ENCODE measurements at places on chromosomes 1 and 21.

GRCh38 chr1:223331301-223331700, 32.7 kb downstream of the SUSD4 start:
- DNase-seq = no peak

DNA sequence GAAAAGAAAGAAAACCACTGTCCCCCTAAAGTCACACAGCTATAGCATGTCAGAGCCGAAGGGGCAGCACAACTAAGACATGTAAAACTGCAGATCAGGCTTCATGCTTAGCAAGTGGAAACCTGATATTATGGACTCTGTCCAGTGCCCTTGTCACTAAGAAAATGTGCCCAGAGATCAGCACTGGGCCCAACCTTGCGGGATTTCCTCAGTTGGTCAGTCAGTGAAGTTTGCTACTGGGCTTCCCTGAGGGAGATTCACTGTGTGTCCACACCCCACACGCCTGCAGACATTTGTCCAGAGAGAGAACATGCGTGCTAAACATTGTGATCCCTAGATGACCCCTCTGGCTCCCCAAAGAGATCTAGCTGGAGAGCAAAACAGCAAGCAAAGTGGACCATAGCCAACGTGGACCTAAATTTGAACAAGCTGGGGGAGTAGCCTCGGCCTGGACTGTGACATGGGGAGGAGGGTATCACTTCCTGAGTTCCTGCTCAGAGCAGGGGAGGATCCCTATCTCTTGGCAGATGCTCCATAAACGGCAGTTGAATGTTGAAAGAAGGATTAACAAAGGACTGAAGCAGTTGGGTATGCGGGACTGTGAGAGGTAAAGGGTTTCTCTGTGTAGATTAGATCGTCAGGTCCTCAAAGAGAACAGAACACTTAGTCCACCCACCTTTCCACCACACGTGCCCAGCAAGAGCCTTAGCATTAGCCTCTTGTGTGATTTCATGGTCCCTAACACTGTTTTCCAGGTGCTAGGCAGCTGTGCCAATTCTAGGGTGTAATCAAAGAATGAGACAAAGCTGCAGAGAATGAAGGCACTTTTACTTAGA, 53.6 kb downstream of the GLUL start:
- no peak for DNase-seq

DNA sequence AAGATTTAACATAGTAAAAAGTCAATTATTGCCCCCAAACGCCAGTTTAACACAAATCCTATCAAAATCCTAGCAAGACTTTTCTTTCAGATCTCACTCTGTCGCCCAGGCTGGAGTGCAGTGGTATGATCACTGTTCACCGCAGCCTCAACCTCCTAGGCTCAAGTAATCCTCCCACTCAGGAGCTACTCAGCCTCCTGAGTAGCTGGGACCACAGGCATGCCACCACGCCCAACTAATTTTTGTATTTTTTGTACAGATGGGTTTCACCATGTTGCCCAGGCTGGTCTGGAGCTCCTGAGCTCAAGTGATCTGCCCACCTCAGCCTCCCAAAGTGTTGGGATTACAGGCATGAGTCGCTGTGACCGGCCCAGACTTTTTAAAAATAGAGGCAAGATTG, 4.8 kb downstream of the SNIP1 start:
- DNase-seq = no peak

- DNase-seq = peak; percentile 90
These were observed 144.1 kb downstream of the TNR start for GRCh38 chr1:175599212-175599705.

DNA sequence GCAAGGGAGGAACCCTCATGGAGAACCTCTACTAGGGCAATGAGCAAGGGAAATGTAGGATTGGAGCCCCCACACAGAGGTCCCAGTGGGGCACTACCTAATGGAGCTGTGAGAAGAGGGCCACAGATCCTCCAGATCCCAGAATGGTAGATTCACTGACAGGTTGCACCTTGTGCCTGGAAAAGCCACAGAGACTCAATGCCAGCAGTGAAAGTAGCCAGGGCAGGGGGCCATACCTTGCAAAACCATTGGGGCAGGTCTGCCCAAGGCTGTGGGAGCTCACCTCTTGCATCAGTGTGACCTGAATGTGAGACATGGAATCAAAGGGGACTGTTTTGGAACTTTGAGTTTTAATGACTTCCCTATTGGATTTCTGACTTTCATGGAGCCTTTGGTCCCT, 17.9 kb downstream of the CFH start:
- no peak for DNase-seq

DNA sequence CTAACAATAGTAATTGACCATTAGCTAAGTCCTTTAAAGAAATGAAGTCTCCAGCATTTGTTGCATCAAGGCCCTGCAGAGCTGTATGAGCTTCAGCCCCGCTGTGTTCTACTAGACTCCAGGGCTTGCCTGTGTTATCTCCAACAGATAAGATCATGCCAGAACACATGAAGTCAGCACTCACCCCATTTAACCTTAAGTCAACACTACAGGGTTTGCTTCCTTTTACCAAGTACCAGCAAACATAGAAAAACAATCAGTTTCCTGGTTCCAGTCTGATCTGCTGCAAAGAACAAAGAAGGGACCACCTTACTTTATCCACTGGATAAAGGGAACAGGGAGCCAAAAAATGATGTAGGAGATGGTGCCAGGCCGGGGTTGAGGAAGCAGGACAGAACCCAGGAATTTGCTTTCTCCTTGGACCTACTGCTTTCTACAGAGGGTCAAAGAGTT, 41.3 kb upstream of the ENAH start:
- no peak for DNase-seq

GRCh38 chr1:39407896-39408640, 83.4 kb upstream of the BMP8A start:
- no peak for DNase-seq

- DNase-seq = no peak
These were observed 56.7 kb downstream of the SPSB1 start for GRCh38 chr1:9349331-9349851.

DNA sequence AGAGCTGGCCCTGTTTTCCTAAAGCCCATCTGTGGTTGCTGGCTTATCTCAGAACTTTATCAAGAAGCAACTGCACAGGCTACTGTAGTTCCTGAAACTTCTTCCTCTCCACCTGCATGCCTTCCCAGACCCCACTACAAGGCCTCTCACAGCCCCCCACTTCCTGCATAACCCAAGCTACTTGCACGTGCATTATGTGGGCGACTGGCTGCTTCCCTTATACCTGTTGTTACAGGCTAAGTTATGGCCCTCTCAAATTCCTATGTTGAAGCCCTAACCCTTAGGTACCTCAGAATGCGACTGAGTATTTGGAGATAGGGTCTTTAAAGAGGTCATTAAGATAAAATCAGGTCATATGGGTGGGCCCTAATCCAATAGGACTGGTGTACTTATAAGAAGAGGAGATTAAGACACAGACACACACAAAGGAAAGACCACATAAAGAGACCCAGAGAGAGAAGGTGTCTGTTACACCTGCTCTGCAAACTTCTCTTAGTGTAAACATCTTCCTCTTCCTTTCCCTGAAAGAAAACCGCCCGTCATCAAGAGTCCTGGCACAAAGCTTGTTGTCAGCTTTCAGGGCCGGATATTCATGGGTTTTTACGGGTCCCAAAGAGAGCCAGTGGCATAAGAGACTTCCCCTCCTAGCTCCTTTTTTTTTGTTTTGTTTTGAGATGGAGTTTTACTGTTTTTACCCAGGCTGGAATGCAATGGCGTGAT, 5.1 kb downstream of the ZNF496 start:
- no peak for DNase-seq

- DNase-seq = no peak
These were observed 2.5 kb upstream of the OLFML3 start for GRCh38 chr1:113976609-113977278.

DNA sequence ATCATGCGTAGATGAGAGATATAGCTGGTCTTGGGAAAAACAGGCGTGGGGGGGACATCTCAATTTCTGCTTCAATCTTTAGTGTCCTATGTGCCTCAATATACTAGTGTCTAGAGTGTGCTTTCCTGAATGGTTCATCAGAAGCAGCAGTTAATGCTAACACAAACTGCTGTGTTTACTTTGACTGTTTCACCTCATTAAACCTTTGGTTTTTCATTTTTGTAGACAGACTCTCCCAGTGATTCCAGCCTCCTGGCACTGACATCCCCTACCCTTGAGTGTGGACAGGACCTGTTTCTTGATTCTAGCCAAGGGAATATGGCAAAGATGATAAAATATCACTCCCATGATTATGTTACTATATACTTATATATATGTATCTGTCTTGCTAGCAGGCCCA, 37.6 kb downstream of the ZYG11A start:
- no peak for DNase-seq

DNA sequence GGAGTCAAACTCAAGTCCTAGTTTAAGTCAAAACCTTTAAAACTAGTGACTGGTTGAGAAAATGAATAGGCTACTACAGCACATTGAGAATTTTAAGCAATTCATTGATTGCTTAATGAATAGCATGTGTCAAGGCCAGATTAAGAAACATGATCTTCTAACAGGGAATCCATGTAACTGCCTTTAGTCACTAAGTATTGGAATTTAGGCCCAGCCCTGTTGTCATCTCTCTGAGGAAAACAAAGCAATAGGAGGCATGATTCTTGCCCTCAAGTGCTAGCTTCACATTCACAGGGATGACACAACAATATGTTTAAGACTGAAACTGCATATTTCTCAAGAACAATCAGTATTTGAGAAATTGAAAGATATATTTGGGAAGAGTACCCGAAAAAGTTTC, 70.0 kb upstream of the PTGS2 start:
- DNase-seq = no peak

- DNase-seq = no peak
These were observed 73.3 kb upstream of the TINAGL1 start for GRCh38 chr1:31502926-31503511.

GRCh38 chr21:46184625-46185555, 631 bp upstream of the SPATC1L start:
- DNase-seq = peak; percentile 91

DNA sequence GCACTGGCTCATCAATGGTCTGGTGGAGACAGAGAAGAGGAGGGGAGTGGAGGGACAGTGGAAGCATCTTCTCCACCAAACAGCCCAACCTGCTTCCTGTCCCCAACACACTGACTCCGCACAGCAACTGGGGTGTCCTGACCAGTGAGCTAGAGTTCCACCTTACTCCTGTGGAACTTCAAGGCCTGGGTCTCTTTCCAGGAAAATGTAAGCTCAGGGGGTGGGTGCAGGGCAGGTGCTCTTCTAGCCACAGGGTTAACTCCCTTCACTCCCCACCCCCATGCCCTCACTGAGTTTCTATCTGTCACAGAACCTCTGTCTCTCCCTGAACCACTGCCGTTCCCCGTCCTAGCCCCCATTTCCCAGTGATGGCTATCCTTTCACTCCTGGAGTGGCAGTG, 876 bp downstream of the MOB3C start:
- no peak for DNase-seq

DNA sequence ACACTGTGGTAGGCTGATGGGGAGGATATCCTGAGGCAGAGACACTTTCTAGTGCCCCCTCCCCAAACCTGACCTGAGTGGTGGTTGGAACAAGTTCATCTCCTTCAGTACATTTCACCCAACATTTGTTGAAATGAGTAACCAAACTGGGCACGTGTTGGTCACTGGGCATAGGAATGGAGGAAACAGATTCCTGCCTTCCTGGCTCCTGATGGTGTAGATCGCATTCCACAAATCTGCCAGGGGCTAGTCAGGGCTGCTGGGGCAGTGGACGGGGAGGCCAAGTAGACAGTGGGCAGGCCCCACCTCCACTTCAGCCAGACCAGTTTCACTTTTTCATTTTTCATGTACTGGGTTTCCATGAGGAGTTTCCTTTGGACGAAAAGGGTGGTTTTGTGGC, 16.5 kb upstream of the ALX3 start:
- no peak for DNase-seq

GRCh38 chr1:36994868-36995267, 39.4 kb downstream of the GRIK3 start:
- DNase-seq = no peak

GRCh38 chr1:35809114-35810095, 1.6 kb downstream of the AGO4 start:
- DNase-seq = no peak

- DNase-seq = no peak
These were observed 238.9 kb upstream of the PRMT6 start for GRCh38 chr1:106817575-106817974.

- no peak for DNase-seq
These were observed 10.8 kb upstream of the SMAP2 start for GRCh38 chr1:40362699-40363098.

DNA sequence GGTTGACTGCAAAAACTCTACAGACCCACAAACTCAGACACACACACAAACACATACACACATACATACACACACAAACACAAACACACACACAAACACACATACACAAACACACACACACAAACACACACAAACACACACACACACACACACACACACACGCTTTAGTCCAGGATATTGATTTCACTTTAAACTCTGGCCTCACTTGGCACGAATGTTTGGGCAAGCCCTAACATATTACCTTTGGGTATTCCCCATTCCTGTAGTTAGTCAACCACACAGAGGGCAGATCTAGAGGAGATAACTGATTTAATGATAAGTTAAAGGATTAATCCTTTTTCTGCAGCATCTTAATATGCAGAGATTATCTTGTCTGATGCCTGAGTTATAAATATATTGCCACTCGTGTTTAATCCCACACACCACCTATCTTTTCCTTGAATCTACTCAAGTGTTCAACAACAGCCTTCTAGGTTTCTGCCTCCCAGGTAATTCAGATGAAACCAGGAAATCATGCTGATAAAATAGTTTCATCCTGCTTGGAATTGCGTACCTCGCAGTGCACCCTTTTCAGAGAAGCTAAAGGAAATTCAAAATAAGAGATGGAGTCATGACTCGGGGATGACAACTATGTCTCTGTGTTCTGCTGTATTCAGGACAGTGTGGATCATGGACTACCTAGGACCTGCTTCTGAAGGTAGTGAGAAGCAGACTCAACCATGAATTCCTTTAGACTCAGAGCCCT, 14.5 kb upstream of the RUNX1 start:
- DNase-seq = no peak

GRCh38 chr1:179016706-179017382, 8.8 kb upstream of the FAM20B start:
- no peak for DNase-seq

DNA sequence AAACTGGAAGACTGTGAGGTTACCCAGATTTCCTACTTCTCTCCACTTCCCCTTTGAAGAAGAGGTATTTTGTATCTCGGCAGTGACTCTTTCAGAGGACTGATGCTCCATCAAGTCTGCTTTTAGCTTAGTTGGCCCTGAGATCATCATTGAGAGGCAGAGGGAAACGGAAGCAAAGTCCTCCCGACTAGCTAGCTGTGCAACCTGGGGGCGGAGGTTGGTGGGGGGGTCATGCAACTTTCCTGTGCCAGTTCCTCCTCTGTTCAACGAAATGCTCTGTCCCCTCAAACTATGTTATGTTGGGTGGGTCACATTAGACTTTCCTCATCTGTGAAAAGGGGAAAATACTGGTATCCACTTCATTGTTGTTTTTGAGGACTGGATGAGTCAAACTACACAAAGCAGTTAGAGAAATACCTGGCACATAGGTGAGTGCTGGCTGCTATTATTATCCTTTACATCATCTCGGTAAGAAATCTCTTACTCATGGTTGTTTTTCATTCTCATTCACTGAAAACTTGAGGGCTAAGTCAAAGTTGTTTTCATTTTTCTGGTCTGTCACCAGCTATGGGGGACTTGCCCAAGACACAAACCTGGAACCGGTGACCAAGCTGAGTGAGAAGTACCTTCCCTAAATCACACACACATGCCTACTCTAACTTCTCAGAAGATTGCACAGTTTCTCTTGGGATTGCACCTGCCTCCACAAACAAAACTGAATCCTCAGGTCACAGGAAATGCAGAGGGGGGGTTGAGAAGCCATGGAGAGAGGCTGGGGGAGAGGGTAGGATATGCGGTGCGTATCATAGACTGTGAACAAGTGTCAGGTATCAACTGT, 83.3 kb downstream of the ABCA4 start:
- DNase-seq = no peak

- DNase-seq = no peak
These were observed 28.6 kb downstream of the CD247 start for GRCh38 chr1:167489571-167490340.
